ENCODE measurements at places on chromosomes 5 and 9. TPM values are rescaled to one million over a fixed set of nuclear protein-coding genes. Genes with fewer than 3 reads are reported as not detected.

GRCh38 chr9:79663878-79664277, 92.1 kb downstream of the TLE4 start:
- no peak for DNase-seq

DNA sequence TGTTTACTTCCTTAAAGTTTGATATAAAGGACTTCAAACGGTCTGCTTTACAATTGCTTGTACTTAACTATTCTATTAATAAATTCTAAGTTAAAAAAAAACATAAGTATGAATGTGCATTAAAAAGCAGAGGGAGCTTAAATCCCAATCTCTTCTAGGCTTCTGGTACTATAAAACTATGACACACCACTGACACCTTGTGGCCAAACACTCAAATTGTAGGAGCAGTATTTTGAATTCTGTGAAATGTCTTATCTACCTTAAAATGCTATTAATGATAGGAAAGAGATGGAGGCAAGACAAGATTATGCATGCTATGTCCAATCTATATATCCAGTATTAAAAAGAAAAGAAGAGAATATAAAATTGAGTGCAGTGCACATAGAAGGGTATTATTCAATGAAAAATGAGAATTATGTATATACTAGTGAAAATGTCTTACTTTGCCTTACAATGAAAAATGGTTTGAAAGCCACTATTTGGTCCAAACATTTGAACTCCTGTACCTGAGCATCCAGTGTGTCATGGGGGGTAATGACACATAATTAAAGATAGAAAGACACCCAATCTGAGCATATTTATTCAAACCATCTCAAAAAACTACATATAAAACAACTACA, 87.6 kb downstream of the ERP44 start:
- peak; percentile 28 for DNase-seq

DNA sequence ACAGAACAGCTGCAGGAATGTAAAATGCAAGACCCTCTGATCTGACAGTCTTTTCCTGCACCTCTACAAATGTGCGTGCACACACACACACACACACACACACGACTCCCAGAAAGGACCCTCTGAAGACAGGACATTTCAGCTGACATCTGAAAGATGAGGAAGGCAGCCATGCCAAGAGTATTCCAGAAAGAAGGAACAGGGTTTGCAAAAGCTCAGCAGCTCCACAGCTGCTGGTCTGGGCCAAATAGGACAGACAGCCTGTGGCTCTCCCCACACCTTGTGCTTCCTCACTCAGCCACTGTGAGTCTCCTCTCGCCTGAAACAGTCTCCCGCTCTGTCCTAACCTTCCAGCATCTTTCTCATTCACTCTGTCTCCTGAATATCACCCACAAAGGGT, 189.0 kb downstream of the PALM2AKAP2 start:
- no peak for DNase-seq

DNA sequence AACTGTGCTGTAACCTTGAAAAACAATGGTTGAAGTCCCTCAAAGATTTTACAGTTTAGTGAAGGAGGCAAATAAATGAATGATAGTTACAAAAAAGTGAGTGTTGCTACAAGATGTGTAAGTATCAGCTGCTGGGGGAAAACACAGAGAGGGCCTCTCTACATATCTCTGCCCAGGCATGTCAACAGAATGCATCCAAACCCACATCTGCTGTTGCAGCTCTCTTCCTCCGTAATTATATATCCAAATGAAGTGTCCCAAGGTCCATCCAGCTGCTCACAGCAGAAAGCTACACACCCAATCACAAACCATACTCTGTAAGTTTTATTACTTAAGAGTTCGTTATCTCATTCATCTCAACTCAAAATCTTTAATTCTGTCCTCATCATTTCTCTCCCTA, 584.6 kb downstream of the ANXA1 start:
- DNase-seq, result peak; percentile 62

DNA sequence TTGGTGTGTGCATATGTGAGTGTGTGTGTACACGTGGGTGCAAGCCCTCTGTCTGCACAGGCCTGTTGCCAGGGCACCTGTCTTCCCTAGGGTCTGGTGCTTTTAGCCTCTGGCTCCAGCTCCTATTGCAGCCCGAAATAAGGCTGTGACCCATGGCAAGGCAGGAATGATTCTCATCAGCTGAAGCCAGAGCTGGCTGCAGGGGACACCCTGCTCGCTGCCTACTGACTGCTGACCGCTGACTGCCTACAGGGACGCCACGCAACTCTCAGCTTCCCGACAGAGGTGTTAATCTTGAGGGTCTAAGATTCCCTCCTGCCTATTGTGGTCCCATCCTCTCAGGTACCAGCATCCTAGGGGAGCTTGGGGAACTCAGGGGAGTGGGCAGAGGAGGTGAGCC, at the start of gene MYOZ3:
Gene MYOZ3 (plus strand): TSS at position 166 of the 400 bp plus-strand sequence. CDS start 1,691 bp downstream, outside the sequence.
- no peak for DNase-seq

DNA sequence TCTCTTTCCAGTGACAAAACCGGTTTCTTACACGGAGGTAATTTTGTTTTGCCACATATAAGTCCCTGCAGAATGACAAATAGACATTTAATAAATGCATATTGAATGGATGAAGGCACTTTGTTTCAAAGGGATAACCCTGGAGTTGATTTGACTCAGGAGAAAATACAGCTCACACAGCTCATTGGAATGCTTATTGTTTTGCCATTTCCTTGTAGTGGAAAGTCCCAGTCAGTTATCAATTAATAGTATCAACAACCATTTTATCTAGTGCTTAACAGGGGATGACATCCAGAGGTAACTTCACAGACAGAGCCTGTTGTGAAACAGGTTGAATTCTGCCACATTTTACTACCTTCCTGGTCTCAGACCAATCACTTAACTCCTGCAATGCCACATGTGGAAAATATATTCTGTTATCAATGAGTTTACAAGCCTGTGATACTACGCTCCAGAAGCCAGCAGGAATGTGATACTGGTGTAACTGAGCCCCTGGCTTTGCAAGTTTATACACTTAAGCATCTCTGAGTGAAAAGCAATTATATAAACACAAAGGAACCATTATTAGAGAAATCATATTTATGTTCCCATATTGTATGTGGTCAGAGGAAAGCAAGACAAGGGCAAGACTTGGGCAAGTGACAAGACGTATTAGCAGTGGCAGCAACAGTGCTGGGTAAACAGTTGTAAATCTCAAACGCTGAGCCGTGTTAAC, 123.1 kb upstream of the ANKRD55 start:
- peak; percentile 44 for DNase-seq

DNA sequence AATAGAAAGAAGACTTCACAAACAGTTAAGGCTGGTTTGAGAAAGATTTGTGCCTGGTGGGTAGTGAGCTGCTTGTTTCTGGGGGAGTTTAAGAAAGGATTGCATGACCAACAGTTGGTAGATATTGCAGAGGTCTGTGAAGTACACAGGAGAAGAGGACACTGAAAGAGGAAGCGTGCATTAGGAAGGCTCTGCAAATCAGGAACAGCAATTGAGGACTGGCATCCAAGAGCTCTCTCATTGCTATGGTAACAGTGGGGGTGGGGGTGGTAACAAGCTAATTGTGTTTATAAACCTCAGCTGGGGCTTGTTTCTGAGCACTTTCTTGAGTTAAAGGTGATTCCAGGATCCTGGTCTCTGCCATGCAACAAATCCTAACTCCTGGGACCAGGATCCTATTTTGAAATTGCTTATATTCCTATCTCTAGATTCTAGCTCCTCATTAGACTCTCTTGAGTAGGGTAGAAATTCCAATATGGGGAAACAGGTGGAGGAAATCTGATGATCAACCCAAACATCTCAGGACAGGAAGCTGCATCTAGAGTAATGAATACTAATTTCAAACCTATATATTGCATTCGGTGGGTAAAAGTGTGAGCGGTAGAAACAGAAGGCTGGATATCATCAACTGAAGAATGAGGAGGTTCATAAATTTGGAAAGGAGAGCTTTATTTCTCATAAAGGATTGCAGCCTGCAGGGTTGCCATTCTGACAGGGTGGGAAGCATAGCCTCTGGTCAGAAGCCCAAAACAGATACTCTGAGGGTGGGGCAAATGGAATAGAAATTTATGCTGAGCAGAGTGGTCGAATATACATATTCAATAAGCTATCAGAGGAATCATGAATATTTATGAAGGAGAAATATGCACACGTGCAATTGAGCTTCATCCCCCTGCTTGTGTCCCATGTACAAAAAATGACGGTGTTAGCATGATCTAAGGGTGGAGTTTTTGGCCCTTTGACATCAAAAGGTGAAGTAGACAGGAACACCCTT, 79.4 kb downstream of the PTTG1 start:
- no peak for DNase-seq

GRCh38 chr5:150946351-150946905, 41.6 kb upstream of the ZNF300 start:
- peak; percentile 76 for DNase-seq

- no peak for DNase-seq
Measured at GRCh38 chr9:12934545-12935272, 159.9 kb downstream of the LURAP1L start.

NEUROG1 gene
- not detected for polyA plus RNA-seq

TNFSF15 gene
- 0.40 TPM for polyA plus RNA-seq

IL5 gene
- polyA plus RNA-seq, result not detected

GPX3 gene
- polyA plus RNA-seq, result 12.7 TPM

DCAF10 gene
- 9.5 TPM for polyA plus RNA-seq

CCDC192 gene
- not detected for polyA plus RNA-seq

Measured in foreskin keratinocyte (primary cell).